Caudate nucleus (tissue), 63 donors: ENCODE measurements at places on chromosomes 12 and 14.

DNA sequence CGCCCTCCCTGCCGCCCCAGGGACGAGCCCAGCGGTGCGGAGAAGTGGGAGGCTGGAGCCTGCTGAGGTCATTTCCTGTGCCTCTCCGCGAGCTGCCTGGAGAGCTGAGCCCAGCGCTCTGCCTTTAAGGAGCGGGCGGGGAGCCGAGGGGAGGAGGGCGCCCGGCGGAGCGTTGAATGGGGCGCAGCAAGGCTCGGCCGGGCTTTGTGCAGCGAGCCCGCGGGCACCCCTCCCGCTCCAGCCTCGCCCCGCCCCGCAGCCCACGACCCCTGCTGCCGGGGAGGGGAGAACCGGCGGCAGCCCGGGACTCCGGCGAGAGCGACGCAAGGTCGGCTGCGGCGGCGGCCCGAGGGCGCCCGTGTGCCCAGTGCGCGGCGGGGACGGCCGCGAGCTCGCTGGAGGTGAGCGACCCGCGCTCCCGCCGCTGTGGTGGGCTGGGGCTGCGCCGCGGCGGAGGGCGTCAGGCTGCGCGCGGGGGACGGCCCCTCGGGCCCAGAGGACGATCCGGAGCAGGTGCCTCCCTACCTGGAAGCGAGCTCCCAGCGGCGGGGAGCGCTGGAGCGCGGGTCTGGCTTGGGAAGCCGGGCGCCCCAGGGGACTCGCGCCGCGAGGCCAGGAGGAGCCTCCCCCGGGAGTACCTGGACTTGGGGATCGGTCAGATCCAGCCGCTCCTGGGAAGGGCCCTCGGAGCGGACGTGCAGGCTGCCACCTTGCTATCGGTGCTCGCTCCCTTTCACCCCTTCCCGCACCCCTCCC lies at the start of gene PLEKHH1:
TSS of gene PLEKHH1 (plus strand) at position 293 of the 756 bp plus-strand sequence. CDS start 8,578 bp downstream, outside the sequence.
- DNase-seq: peak; percentile 92

- no peak for DNase-seq
Observed at GRCh38 chr12:114876968-114877680, 193.1 kb upstream of the TBX3 start.

GRCh38 chr12:104694711-104695110 lies 238.0 kb downstream of the CHST11 start:
- no peak for DNase-seq

- DNase-seq: no peak
Observed at GRCh38 chr12:79183003-79183402, 318.4 kb downstream of the SYT1 start.

DNA sequence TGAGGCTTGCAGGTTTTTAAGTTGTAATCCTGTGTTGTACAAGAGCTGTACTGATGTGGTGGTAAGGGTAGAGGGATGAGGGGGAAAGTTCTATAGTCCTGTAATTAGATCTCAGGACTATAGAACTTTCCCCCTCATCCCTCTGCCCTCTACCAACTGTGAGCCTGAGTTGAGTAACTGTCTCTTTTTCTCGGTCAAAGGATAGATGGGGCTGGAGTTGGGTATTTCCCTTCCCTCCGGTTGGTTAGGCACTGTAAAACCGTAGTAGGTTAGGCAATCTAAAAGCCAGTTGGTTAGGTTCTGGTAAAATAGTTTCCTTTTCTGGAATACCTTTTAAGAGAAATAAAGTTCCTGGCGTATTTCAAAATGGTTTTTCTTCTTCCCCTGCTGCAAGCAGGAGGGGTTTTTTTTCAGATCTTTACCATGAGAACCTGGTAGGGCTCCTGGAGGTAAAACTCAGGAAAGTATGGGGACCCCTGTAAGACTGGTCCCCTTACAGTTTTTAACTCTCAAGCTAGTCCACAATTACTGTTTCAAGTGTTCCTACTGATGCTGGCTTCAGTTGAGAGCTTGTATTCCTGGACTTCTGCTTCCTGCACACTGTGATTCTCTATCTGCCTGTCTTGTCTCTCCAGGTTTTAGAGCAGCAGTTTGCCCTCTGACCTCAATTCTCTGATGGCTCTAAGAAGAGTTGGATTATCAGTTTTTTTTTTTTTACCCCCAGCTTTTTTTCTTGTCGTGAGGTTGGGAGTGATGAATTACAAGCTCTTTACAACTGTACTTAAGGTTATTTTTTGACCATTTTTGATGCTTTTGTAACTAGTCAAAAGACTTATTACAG lies 58.7 kb downstream of the FUT8 start:
- DNase-seq: no peak

- DNase-seq: peak; percentile 5
Observed at GRCh38 chr12:65511134-65511834, 232.8 kb downstream of the MSRB3 start.

DNA sequence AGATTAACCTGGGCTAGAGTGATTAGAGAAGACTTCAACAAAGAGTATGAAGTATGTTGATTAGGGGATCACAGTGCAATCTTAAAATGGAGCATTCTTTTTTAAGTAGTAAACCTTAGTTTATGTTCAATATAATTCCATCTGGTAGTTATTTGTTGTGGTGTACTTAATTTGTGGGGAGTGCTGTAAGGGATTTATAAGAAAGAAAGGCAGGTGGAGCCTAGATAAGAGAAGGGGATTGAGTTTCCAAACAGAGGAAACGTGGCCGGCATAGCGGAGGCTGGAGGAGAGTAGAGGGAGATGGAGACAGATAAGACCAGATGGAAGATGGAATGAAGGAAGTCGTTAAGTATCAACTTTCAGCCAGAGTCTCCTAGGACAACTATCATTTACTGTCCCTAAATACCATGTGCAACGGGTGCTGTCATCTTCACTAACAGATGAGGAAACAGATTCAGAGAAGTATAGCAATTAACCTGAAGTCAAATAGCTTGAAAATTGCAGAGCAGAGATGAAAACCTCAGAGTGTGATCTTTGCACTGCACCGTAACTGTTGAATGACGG lies 38.1 kb downstream of the GOLGA5 start:
- DNase-seq: no peak

GRCh38 chr12:24723759-24724158 lies 225.1 kb downstream of the BCAT1 start:
- DNase-seq: no peak

GRCh38 chr14:29982171-29982570 lies 54.5 kb upstream of the PRKD1 start:
- no peak for DNase-seq

GRCh38 chr12:129067491-129067890 lies 214.2 kb downstream of the GLT1D1 start:
- no peak for DNase-seq

GRCh38 chr14:101596742-101597141 lies 35.4 kb downstream of the DIO3 start:
- DNase-seq: no peak

GRCh38 chr14:38873941-38874612 lies 229.0 kb downstream of the SEC23A start:
- no peak for DNase-seq

DNA sequence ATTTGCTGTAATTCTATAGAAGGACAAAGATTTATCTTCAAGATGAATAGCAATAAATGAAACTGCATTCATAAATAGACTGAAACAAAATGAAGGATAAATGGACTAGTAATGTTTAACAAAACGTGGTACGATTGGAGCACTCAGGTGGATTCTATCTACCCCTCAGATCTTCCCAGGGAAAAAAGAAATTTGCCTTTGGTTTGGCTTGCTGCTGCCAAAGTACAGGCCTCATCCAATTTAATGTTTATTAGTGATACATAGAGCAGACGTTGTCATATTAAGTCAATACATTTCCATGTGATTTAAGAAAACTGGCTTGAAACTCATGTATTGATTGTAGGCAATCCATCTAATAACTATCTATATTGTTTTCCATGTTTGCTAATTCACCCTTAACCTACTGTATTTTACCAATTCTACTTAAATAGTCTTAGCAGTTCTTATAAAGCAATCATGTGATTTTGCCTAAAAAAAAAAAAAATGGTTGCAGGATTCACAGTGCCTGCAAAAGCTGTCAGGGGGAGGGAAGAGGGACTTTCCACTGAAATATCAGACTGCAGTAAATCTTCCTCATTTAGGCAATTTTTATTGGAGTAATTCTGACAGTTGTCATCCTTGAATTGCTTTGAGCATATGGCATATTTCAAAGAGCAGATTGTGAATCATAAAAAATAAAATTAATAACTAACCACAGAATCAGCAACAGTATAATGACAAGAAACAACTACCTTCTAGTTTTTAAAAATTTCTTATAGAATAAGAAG lies 242.2 kb upstream of the NPAS3 start:
- no peak for DNase-seq

DNA sequence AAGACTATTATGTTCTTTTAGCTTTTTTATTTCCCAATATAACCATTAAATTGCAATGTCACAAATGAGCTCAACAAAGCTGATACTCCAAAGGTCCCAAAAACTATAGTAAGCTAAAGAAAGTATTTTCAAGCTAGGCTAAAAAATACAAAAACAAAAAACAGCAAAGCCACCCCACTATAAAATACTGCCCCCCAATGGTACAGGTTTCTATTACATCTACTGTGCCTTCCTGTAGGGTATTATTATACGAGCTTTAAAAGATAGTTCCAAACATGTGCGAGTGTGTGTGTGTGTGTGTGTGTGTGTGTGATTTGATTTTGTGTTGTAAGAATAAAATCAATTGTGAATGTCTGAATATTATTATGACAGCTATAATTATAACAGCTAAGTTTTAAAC lies 1.1 kb downstream of the IFNG start:
- DNase-seq: no peak

DNA sequence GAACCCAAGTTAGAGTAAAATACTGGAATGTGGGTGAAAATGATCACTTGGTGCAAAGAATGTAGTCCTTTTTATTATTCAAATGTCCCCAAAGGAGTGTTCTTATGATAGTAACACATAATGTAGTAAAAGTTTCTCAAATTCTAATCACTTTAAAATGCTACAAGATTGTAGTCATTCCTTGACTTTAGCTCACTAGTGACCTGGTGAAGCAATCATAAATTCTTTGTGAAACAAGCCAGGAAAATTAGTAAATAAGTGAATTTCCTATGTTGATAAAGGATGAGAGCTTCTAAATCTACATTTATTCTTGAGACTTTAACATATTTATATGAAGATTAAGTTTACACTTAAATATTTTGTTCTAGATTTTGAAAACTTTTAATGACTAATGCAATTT lies 30.7 kb upstream of the SLC17A8 start:
- no peak for DNase-seq

GRCh38 chr14:23183479-23183878 lies at the start of gene SLC7A8:
Gene SLC7A8 (minus strand): TSS chr14:23183660. CDS start chr14:23182914, 746 bp downstream.
- peak; percentile 34 for DNase-seq

DNA sequence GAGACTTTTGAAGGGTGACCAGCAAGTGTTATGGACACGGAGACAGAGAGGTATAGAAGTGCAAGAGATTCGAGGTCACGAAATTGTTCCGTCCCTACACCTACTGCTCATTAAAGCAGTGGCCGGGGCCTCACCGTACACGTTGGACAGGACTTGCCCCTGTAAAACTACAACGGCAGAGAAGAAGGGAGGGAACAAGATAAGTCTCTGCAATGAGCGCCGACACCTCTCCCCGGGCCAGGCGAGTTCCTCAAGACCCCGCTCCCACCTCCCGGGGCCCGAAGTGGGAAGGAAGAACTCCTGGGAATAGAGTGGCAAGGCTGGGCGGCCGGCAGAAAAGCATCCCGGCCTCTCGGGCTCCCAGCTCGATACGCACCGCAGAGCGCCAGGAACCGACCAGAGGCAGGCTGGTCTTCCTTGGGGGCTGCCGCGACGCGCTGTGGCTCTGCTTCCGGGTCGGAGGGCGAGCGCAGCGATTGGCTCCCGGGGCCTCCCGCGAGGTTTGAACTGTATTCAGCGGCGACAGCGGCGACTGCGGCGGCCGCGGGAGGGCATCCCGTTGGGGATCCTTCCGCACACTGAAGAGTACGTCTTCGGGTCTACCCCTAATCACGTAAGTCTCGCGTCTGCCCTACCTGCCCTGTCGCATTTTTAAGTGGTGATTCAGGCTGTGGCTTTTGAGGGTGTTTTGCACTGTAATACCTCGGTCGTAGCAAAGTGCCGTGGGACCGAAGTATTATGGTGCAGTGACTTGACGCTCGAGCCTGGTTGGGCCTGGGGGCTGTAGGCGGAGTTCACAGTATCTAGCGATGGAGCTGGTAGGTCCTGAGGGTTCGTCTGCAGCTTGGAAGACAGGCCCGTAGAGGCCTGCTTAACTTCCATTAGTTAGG lies at the start of the genes NUP37 and PARPBP:
TSS of gene NUP37 (minus strand) at position 441 of the 890 bp plus-strand sequence. CDS start 1,596 bp downstream, outside the sequence.
TSS of gene PARPBP (plus strand) at position 510 of the 890 bp plus-strand sequence. CDS start 3,706 bp downstream, outside the sequence.
- DNase-seq: peak; percentile 88

DNA sequence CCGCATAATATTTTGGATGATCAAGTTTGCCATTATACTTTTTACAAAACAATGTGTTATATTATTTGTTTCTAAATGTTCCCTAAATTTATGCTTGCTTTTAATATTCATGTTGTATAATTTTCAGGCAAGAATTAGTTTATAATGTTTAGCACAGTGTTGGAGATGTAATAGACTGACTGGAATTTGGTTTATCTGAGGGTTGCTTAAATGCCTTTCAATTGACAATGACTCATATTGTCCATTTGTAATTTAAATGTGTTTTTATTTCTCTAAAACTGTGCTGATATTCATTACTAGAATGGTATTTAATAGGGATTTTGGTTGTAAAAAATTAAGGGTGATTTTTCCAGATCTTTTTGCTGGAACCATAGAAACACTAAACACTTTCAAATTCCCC lies 788.4 kb downstream of the SLC6A15 start:
- no peak for DNase-seq

DNA sequence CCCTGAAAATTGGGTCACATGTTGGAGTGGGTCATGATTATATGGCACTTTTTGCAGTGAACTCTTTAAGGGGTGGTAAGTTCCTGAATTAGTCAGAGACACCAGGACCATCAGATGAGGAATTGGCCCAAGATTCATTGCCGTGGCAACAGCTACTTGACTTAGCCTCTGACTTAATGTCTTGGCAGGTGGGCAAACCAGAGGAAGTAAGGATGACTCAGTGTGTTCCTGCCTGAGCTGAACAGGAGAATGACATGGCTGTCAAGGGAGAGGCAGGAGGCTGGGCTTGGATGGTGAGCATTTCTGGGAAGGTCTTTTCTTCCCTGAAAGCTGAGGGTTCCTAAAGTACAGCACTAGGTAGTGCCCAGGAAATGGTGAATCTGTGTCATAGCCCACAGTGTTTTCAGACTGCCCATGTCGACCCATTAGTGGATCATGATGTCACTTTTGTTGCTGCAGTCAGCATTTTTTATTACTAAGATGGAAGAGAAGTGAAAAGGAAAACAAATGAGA lies 170.1 kb upstream of the PWP1 start:
- no peak for DNase-seq

DNA sequence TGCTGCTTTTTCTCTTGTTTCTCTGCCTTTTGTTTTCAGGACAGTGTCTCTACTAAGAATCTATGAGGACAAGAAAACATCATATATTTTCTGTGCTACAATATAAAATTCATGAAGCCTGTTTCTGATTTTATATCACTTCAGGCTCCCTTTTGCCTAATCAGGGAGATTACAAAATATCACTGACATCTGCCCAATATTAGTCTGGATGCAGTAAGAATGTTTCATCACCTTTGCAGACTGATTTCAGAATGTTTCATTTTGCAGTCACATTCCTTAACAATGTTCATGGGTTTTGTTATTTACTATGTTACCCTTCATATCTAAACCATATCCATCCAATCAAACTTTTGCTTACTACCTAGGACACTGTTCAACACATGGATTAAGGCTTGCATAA lies 491 bp upstream of the CLEC6A start:
- no peak for DNase-seq

- DNase-seq: peak; percentile 49
Observed at GRCh38 chr12:52156757-52157565, 34.9 kb downstream of the KRT80 start.

GRCh38 chr12:69987579-69988091 lies 162.6 kb downstream of the MYRFL start:
- no peak for DNase-seq

- no peak for DNase-seq
Observed at GRCh38 chr14:64703395-64704142, 655 bp upstream of the PLEKHG3 start.

- DNase-seq: no peak
Observed at GRCh38 chr12:92070054-92070863, 75.4 kb downstream of the BTG1 start.
